ENCODE measurements at places on chromosomes 2 and 18.

DNA sequence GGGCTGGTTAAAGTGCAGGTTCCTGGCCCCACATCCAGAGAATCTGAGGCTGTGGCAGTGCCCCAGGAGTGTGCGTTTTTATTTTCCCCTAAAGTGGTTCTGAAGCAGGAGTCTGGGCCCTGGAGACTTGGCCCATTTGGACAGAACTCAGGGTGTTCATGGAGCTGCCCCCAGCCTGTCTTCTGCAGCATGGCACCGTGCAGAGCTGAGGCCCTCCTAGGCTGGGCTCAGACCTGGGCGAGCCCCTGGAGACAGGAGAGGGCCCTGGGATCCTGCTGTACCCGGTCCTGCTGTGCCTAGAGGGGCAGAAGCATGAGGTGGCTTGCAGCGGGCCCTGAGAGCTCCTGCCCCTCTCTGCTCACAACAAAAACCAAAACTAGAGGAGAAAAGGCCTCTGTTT is 58.8 kb upstream of the B3GNT7 start:
- DNase-seq: no peak

DNA sequence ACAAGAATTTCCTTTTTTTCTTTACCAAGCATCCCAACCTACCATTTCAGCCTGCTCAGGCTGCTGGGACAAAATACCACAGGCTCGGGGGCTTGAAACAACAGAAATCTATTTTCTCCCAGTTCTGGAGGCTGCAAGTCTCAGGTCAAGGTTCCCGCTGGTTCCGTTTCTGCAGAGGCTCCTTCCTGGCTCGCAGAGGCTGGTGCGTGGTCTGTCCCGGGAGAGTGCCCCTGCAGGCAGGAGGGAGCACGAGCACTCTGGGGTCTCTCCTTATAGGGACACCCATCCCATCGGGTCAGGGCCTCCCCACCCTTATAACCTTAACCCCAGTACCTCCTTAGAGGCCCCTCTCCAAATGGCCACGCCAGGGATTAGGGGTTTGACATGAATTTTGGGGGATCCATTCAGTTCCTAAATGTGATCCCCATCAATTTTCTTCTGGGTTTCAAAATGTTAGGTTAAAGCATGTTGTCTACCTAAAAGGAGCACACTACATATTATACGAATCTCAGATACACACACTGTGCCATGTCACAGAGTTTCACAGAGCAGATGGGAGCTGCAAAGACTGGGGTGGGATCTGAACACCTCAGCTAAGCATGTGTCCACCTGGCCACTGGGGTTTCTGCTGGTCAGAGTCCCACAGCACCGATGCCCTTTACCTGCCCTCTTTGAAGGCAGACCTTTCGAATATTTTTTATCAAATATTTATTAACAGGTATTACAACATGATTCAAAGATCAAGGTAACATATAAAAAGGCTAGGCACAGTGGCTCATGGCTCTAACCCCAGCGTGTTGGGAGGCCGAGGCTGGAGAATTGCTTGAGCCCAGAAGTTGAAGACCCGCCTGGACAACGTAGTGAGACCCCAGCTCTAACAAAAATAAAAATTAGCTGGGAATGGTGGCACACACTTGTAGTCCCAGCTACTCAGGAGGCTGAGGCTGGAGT is 17.6 kb upstream of the ADI1 start:
- DNase-seq: peak; percentile 32

DNA sequence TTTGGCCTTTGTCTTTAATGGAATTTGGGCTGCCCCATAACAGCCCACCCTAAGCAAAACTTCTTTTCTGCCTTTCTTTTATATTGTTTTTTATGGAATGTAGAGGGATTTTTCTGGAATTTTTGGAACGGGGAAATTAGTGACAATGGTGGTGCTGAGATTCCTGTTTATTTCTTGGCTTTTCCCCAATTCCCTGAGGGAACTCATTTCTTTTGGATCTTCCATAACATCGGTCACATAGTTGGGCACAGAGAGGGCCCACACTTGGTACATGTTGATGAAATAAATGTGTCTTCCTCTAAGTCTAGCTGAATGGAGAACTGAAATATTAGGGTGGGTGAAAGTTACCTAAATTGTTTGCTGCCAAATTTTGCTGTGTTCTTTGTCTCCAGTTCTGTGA is 191.6 kb upstream of the TNP1 start:
- DNase-seq: no peak

- no peak for DNase-seq
Measured at GRCh38 chr2:185668710-185669109, 69.9 kb upstream of the FSIP2 start.

DNA sequence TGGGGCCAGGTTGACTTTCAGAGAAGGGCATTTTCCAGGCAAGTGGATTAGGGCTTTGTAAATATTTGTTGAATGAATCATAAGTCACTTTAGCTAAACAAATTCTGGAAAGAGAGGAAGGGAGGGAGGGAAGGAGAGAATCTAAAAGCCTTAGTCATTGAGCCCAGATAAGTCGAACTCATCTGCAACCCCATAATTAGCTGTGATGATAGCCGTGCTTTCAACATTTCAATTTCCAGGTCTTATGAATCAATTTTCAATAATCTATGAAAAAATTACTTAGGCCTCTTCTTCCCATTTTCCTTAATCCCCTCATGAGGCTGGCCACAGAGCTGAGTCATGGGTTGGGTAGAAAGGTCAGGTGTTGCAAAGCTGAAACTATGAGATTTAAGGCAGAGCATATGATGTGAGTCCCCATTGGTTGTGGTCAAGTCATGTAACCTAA is 111.9 kb upstream of the MAPRE2 start:
- no peak for DNase-seq

DNA sequence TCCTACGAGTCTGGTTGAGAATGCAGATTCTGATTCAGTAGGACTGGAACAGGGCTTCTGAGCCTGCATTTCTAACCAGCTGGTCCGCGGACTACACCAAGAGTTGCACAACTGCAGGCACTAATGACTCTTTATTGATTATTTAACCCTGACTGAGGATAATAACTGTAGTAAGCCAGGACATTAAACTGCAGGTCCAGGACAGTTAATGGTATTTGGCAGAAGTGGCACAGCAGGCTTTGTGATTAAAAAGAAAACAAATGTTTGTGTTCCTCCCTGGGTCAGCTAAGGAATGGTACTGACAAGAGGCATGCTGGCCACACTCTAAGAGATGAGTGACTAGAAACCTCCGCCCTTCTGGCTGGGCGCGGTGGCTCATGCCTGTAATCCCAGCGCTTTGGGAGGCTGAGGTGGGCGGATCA is 59.4 kb downstream of the ALPK2 start:
- DNase-seq: no peak

GRCh38 chr2:135615404-135615803 is 84.1 kb downstream of the R3HDM1 start:
- DNase-seq: no peak

DNA sequence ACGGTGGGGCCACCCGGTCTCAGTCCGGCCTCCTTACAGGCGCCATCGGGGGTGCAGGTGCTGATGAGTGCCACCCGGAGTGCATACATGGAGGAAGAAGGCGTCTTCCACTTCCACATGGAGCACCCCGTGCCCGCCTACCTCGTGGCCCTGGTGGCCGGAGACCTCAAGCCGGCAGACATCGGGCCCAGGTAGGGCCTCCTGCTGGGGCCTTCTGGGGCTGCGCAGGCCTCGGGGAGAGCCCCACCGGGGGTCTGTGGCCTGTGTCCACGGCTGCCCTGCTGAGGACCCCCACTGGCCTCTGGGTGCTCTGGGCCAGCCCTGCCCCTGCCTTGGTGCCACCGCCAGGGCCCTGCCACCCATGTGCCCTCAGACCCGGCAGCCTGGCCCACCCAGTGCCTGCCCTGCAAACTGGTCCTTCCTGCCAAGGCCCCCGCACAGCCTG is 4.8 kb downstream of the RNPEPL1 start:
- no peak for DNase-seq

GRCh38 chr18:23877371-23877770 is 137.2 kb upstream of the TTC39C start:
- DNase-seq: no peak

DNA sequence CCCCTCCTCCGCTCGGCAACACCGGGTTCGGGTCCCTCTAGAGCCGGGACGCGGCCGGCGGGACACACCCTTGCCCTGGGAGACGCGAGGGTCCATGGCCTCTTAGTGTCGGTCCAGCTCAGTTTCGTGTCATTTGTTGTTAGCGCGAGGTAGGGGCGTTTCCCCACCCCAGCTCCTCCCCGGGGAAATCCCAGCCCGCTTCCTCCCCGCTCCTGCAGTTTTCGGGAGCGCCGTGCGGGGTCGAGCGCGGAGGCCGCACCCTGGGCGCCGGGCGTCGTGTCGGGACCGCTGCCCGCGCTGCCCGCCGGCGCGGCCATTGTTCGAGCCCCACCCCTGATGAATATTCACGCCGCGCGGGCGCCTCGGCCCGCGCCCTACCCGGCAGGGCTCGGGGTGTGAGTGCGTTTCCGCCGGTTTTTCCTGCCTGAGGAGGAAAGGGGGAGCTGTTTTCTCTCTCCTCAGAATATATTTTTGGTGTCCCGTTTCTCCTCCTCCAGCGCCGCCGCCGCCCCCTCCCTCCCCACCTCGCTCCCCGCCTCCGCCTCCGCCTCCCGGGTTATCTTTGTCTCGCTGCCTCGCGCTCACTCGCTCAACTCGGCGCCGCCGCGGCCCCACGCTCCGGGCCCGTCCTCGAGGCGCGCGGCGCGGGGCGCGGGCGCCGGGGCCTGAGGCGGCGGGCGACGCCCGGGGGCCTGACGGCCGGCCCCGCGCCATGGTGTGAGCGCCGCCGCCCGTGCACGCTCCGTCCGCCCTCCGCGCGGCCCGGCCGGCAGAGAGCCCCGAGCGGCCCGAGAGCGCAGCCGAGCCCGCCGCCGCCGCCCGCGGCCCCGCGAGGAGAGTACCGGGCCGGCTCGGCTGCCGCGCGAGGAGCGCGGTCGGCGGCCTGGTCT is at the start of gene MAP4K4:
TSS of gene MAP4K4 (plus strand) at position 584 of the 890 bp plus-strand sequence. CDS start 374 bp downstream, outside the sequence.
- DNase-seq: peak; percentile 61

- DNase-seq: no peak
Measured at GRCh38 chr2:1645761-1646476, 98.4 kb downstream of the PXDN start.

- peak; percentile 95 for DNase-seq
Measured at GRCh38 chr2:98508709-98509066, 64.0 kb downstream of the INPP4A start.

- DNase-seq: no peak
Measured at GRCh38 chr2:223058952-223059716, 7.1 kb downstream of the KCNE4 start.

- DNase-seq: peak; percentile 34
Measured at GRCh38 chr2:9519250-9519649, 36.4 kb downstream of the ADAM17 start.

- no peak for DNase-seq
Measured at GRCh38 chr2:16162491-16163040, 222.2 kb downstream of the MYCN start.

- no peak for DNase-seq
Measured at GRCh38 chr18:78758496-78758895, 221.1 kb upstream of the SALL3 start.

GRCh38 chr2:138323382-138324067 is 178.0 kb upstream of the SPOPL start:
- no peak for DNase-seq
